ENCODE measurements at places on chromosomes 3 and 15.

- DNase-seq, result no peak
Observed at GRCh38 chr3:140586311-140586710, 91.6 kb upstream of the TRIM42 start.

GRCh38 chr3:193693774-193694173 is 100.8 kb downstream of the OPA1 start:
- DNase-seq, result no peak

DNA sequence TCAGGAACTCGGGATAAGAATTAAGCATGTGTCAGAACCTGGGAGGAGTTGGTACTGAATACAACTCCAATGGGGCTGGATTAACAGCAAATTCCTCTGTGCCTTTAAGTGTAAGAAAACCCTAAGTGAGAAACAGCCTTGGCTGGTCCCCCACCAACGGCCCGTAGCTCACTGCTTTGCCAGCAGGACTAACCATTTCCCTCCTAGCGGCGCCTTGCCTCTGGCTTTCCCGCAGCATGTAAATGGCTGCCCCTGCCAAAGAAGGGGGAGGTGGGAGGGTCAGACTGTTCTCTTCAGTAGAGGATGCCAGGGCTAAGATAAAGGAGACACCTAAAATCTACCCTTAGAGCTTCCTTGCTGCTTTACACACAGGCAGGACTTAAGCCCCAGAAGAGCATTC is 51.0 kb upstream of the SH3GL3 start:
- no peak for DNase-seq

DNA sequence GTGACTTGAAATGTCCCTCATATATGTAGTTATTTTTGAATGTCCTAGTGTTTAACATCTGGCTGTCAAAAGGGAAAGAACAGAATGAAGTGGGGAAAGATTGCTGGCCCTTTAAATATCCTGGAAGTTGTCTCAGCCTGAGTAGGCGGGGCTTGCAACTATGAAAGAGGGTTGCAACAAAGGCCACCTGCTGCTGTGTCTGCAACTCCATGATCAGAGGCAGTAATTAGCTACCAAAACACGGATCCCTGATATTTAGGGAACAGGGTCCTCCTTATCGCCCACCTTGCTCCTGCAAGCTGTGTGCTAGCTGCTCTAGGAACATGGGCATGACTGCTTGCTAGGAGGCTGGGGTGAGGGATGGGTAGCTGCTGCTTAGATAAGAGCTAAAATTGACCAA is 100.2 kb upstream of the CFAP20DC start:
- DNase-seq, result peak; percentile 29

- DNase-seq, result no peak
Observed at GRCh38 chr15:49410641-49411040, 12.4 kb upstream of the FGF7 start.

- no peak for DNase-seq
Observed at GRCh38 chr3:107555359-107555758, 32.6 kb downstream of the BBX start.
